Central memory CD8-positive, alpha-beta T cell (primary cell): ENCODE measurements at places on chromosomes 6 and 20.

DNA sequence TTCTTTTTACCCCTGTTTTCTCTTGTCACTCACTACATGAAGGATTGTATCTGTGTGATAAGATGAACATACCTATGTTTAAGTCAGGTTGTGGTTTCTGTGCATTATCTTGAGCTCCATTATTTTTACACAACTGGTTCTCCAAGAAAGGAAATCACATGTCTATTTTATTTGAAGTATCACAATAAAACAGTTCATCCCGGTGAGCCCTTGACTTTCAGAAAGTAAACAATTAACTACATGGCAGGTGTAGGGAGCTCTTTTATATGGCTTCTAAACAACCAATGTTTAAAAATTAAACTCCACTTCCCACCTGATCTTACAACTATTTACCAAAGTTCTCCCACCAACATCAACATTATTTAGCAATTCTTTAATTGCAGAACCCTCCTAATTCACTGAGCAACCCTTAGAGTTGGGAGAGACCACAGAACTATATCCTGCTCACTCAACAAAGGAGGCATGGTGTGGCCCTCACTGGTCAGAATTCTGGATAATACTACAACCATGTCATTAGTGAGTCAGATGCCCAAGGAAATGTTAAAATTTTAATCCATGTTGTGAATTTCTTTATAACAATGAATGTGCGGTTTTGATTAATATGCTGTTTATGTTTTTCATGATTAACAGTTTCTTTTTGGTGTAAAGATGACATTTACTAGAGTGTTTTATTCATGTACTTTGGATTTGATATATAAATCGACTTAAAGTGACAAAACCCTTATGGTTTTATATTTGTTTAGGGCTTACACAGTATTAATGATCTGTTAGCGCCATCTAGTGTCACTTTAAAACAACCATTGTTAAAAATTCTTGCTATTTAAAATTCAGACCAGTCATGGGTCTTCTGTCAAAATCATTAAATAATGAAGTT is 50.0 kb upstream of the SCGN start:
- no peak for DNase-seq

- no peak for DNase-seq
Observed at GRCh38 chr20:32636283-32636682, 37.5 kb downstream of the C20orf203 start.

DNA sequence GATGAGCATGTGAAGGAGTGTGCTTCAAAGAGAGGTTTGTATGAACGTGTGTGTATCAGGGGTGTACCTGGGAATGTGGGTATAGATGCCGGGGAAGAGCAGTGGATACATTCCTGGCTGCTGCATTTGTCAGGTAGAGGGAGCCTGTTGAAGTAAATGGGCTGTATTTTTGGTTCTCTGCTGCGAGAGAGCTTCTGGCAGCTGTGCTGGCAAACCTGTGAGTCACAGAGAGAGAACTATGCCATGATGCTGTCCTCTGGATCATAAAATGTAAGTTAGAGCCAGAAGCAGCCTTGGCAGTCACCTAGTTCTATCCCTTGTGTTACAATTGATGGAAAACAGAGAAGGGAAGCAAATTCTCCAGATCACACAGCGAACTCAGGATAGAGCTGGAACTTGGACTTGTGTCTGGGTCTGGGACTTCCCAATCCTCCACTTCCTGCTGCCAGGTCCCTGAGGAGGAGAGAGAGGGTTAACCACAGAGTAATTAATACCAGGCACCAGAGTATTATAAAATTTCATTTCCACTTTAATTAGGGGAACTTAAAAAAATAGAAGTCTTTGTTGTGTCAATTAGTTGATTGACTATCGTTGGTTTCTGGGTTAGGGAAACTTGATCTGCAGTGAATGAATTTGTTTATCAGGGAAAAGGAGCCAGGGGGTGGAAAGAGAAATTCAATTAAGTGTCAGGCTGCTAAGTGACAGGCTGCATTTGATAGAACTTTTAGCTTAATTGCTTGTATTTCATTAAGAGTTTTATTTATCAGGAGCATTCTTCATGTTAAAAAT is 41.1 kb upstream of the GTSF1L start:
- no peak for DNase-seq

DNA sequence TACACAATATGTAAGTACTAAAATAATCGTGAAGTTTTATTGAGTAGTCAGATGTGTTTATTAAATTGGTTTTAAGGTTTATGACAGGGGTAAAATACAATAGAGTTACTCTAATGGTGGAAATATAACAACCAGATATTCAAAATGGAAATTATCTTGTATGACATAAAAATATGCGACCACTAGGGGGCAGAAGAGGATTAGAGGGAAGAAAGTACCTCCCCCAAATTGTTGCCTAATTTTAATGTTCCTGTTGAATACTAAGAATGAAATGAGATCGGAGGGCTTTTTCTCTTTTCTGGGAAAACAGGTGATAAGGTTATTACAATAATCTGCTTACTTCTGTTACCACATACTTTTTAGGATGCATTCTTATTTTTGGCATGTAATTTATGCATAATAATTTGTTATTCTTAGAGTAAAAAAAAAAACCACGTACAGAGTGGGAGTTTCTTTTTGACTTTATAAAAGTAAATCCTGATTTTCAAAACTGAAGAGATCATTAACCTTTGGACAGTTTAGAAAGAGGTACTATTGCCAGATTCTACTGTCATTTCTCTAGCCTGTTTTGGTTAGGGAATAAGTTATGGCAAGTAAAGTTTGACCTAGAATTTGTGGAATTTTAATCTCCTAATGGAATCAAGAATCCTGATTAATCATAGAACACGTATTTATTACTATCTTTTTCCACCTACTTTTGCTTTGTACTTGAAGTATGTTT is 159.2 kb downstream of the CD109 start:
- DNase-seq = no peak

GRCh38 chr20:5674176-5674660 is 76.0 kb upstream of the SHLD1 start:
- DNase-seq = no peak

- no peak for DNase-seq
Observed at GRCh38 chr20:57795342-57795697, 85.5 kb upstream of the PMEPA1 start.

- no peak for DNase-seq
Observed at GRCh38 chr20:22098511-22098910, 393.0 kb downstream of the PAX1 start.

DNA sequence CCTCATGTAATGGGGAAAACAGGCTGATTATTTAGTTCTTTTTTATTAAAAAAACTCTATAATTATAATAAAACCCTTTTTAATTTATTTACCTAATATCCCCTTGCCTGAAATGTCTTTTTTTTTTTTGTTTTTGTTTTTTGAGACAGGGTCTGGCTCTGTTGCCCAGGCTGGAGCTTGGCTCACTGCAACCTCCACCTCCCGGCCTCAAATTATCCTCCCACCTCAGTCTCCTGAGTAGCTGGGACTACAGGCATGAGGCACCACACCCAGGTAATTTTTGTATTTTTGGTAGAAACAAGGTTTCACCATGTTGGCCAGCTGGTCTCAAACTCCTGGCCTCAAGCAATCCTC is 30.3 kb upstream of the HBS1L start:
- no peak for DNase-seq

GRCh38 chr6:44738601-44739146 is 351.2 kb downstream of the CDC5L start:
- no peak for DNase-seq

- DNase-seq = peak; percentile 20
Observed at GRCh38 chr20:49132995-49133478, 55.1 kb downstream of the STAU1 start.

DNA sequence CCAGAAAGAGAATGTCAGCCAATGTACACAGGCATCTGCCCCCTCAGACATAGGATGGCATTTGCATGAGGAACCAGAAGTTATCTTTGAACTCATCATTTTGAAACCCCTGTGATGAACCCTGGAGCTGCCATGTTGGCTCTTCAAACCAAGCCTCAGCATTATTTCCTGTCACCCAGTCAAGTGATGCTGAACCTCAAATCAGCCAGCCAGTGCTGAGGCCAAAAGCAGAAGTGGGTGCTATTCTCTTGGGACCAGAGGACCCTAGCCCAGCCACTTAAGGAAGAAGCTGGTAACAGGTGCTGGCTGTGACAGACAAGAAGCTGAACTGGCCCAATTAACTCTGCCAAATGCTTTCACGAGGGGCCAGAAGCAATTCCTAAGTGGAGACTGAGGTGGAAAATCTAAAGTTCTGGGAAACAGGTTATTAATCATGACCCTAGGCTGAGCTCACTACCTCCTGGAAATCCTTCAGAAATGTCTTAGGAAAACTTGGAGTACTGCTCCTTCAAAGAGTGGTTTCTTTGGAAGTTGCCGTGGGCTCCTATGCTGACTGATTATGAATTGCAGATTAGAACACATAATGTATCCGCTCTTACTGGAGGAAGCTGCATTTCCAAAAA is 4.0 kb downstream of the PKIG start:
- DNase-seq = no peak

DNA sequence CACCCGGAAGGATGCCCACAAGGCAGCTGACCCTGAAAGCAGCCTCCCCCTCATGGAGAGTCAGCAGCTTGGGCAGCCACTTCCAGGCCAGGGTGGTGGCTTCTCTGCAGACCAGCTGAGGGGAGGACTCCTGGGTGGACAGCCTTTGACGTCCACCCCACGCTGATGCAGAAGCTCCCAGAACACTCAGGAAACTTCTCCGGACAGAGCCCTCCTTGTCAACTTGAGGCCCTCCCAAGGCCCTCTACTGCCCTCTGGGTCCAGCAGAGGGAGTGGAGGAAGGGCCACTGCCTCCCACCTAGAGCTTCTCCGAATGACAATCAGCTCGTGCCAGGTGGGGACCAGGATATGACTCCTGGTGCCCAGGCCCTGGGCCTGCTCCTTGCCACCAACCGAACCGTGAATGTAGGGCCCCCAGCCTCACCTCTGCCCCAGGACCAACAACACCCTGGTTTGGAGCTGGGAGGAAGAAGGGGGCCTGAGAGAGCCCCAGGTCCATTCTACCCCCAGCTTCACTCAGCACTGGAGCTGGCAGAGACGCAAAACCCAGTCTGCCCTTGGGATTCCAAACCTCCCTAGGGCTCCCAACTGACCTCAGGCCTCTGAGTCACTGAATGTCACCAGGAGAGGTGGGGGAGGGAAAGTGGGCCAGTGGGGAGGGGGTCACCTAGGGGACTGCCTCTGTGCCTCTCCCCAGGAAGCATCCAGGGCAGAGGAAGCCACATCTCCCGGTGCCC is 10.9 kb upstream of the SLC22A7 start:
- no peak for DNase-seq

DNA sequence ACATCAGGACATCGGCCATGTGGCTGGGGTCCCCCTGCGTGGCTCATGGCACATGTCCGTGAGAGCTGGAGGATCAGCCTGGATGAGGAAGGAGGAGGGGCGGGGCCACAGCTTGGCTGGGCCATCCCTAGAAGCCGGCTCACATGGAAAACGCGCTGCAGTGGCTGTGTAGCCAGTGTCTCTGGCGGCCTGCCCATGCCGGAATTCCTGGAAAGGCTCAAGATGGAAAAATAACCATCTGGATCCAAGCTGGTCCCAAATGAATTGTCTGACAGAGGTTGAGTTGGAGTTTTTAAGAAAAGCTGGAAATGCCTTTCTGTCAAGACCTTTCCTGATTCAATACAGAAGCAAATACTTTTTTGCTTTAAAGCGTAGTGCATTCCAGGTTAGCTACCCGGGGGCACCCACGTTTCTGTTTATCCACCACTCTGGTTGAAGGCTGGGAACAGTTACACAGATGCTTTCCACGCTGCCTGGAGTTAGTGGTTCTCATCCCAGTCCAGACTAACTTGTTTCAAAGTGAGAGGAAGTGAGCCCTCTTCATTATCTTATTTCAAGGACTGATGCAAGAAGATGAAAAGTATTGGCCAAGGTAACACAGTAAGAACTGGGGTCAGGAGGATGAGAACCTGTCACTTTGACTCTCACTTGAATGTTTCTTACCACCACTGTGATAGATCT is 99.0 kb downstream of the GMPR start:
- DNase-seq = no peak

DNA sequence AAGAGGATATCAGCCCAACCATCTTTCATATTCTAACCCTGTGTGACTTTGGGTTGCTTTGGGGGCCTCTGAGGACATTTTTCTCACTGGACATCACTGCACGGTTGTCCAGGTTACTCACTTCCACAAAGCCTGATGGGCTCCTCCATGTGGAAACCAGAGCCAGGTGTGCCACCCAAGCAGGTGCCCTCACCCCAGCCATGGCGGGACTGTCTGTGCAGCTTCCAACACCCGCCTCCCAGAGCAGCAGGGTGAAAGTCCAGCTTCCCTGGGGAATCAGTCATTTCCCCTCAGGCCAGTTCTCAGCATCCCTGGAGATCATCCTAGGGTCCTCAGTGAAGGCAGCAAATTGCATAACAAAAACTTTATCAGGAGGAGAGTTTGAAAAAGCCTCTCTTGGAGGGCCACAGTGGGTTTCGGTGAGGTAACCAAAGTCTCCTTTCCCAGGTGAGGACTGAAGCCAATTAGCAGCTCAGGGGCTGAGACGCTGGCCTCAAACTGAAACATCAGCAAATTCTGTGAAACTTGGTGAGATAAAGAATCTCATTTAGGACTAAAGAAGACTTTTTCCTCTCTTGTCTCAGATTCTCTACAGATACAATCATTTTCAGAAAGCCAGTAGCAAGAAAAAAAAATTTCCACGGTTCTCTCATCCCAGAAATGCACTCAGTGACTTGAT is 289.6 kb upstream of the CDH4 start:
- DNase-seq = no peak

- no peak for DNase-seq
Observed at GRCh38 chr6:41578217-41579087, 32.3 kb downstream of the FOXP4 start.

DNA sequence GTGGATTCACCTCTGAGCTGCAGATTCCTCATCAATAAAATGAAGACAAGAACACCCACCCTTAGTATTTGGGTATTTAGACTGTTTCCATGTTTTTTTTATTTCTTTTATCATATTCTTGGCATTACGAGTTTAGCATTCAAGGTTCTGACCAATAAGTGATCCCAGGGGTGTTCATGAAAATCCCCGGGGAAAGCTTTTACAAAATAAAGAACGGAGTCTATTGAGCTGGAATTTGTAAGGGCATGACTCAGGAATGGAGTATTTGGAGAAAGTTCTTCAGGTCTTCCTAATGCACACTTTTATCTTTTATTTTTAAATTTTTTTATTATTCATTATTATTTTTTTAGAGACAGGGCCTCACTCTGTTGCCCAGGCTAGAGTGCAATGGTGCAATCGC is 19.4 kb upstream of the TOX2 start:
- no peak for DNase-seq

DNA sequence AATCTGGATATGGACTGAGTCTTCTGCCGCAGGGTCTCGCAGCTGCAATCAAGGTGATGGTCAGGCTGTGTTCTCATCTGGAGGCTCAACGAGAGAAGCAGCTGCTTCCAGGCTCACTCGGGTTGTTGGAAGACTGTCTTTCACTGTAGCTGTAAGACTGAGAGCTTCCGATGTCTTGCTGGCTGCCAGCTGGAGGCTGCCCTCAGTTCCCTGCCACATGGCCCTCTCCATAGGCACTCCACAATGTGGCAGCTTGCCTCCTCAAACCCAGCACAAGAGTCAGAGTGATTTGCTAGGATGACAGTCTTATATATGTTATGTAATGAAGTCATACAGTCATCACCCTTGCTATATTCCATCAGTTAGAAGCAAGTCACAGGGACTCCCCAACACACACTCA is 290.5 kb upstream of the CDYL start:
- no peak for DNase-seq
